ENCODE measurements at places on chromosomes 5 and 9.

GRCh38 chr5:120479066-120479465, 15.0 kb downstream of the PRR16 start:
- DNase-seq = peak; percentile 36

GRCh38 chr5:35202319-35203111, 27.8 kb downstream of the PRLR start:
- DNase-seq = peak; percentile 20

DNA sequence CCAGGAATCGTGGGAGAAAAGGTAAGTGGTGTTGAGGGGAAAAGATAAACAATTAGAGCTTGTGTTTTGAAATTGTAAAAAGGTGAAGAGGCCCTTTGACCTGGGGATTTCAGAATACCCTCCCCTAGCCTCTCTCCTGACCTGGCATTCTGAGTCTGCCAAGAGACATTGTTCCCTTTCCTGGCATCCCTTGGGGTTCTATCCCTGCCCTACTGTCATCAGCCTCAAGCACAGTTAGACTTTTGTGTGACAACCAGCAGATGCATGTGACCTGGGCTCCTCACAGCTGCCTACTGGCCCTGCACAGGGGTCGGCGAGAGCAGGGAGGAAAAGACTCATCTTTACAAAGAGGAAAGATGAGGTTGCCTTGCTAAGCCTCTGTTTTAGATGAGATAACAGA, 72.2 kb upstream of the ORM1 start:
- DNase-seq = no peak

- DNase-seq = no peak
Measured at GRCh38 chr5:157608972-157609565, 33.5 kb upstream of the ADAM19 start.

DNA sequence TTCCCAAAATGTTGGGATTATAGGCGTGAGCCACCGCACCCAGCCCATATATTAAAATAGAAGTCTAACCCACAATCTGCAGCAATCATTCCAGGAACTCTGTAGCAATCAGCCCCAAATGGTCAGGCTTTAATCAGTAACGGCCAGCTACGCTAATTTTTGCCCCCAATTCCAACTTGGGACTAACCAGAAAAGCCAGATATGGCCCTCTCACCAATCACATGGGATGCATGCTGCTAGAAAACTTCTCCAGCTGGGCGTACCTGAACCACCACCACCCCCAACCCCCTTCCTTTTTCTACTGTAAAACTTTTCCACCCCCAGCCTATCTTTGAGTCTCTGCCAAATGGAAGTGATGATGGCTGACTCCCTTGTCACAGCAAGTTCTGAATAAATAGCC, 4.1 kb downstream of the SUSD1 start:
- no peak for DNase-seq

GRCh38 chr5:170960567-170960966, 98.7 kb downstream of the RANBP17 start:
- DNase-seq = no peak

- DNase-seq = peak; percentile 21
Measured at GRCh38 chr5:137605411-137605810, 106.3 kb upstream of the SPOCK1 start.

DNA sequence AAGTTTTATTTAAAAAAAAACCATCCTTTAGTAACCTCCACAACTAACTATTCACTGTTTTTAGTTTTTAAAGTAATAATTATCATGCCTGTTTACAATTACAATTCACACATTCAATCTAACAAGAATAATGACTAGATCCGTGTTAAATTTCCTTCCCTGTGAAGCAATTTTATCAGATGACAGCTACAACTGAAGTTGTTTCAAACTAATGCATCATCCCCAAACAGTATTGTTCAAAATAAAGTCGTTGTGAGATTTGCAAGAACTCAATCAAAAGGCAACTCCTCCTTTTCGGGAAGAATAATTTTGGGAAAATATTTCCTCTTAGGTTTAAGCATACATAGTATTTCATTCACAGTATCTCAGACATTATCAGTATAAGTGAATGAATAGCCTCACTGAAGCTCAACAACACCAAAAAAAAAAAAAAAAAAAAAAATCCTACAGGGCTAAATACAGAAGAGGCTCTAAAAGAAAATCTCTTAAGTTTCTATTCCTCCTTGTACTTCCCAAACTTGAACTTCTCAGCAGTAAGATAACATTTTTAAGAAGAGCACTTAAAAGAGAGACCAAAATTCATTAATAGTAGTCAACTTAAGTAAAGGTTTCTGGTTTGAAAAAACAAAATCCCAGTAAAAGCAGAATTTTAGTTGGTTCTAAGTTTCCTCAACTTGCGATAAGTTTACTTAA, 9.4 kb downstream of the C9orf72 start:
- DNase-seq = no peak

DNA sequence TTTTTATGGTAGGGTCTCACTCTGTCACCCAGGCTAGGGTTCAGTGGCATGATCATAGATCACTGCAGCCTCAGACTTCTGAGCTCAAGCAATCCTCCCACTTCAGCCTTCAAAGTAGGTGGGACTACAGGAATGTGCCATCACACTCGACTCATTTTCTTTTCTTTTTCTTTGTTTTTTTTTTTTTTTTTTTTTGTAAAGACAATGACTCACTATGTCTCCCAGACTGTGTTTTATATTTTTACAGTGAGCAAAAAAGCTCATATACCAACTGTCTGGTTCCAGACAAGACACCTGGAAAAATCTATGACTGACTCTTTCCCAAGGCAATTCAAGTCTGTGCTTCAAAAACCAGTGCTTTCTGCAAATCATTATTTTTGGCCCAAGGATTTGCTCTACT, 10.8 kb upstream of the FOXD1 start:
- peak; percentile 71 for DNase-seq

DNA sequence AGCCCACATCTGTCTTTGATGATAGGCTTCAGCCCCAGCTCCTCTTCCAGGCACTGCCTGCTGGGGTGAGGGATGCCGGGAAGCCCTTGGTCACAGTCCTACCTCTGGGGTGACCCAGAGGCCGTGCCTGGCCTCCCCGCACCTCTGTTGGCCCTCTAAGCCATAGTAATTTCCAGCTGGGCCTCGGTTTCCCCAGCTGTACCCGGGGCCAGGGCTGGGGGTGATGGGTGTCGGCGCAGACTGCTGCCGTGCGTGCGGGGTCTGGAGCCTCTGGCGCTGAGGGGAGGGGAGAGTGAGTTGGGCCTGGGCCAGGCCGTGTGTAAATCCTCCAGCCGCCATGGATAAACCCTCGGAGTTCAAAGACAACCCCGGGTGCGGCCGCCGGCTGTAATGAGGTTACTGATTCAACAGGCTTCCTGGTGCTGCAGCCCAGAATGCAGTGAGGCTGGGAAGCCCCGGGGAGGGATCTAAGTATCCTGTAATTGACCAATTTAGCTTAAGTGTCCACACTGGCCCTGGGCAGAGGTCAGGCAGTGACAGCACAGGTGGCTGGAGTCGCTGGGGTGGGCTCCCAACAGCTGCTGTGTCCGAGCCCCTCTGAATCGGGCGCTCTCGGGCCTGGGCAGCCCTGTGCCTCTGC, 7.1 kb downstream of the RXRA start:
- DNase-seq = no peak

- DNase-seq = peak; percentile 67
Measured at GRCh38 chr5:175814691-175815090, 56.7 kb upstream of the CPLX2 start.

DNA sequence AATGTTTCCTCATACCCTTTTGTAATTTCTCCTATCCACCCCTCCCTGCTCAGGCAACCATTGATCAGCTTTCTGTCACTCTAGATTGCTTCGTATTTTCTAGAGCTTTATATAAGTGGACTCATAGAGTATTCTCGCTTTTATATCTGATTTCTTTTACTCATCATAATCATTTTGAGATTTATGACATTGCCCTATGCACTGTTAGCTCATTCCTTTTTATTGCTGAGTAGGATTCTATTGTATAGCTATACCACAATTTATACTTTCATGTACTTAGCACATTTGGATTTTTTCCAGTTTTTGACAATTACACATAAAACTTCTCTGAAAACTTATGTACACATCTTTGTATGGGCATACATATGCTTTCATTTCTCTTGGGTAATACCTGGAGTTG, 68.9 kb downstream of the MEGF10 start:
- no peak for DNase-seq

DNA sequence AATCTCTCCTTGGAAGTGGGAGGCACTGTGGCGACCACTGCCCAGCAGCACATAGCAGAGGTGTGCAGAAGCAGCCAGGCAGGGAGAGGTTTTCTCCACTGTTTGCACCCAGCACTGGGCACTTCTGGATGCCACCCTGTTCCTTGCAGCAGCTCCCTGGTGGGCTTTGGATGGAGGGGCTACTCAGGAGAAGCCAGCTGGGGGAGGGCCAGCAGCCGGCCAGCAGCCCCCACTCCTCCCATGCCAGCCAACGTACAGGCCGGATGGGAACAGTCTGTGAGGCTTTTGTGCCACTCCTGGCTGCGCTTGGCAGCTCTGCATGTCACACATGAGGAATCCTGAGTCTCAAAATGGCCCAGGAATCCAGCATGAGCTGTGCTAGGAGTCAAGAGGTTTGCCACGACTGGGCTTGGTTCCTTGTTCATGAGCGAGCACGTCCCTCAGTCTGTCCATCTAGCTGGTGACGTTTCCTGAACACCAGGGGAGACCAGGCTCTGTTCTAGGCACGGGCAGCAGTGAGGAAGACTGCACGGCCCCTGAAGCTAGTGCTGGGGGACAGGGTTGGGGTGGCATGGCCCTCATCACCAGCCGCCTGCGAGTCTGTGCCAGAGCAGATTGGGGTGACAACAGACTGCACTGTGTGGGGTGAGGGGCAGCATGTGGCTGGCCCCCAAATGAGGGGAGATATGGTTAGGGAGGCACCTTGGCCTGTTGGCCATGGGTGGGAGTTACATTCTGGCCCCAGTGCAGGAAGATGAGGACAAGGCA, 10.1 kb downstream of the PHF2 start:
- no peak for DNase-seq

DNA sequence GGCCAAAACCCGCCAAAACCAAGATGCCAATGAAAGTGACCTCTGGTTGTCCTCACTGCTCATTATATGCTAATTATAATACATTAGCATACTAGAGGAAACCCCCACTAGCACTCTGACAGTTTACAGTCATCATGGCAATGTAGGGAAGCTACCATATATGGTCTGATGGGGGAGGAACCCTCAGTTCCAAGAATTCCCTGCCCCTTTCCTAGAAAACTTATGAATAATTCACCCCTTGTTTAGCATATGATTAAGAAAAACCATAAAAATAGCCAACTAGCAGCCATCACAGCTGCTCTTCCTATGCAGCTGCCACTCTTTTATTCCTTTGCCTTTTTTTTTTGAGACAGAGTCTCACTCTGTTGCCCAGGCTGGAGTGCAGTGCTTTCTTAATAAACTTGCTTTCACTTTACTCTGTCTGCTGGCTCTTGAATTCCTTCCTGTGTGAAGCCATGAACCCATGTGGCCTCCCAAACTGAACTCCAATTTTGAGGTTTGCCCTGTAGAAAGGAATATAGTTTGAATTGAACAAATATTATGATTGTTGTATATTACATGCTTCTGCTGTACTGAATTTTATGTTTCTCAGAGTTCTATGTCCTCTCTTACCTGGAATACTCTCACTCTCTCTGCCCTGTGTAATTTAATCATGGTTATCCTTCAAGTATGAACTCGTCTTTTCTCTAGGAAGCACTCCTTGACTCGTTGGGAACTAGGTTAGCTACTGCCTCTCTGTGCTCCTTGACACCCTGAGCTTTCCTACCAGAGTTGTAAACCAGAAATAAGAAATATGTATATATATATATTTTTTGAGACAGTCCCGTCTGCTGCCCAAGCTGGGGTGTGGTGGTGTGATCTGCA, 59.8 kb downstream of the KIAA1958 start:
- peak; percentile 70 for DNase-seq

DNA sequence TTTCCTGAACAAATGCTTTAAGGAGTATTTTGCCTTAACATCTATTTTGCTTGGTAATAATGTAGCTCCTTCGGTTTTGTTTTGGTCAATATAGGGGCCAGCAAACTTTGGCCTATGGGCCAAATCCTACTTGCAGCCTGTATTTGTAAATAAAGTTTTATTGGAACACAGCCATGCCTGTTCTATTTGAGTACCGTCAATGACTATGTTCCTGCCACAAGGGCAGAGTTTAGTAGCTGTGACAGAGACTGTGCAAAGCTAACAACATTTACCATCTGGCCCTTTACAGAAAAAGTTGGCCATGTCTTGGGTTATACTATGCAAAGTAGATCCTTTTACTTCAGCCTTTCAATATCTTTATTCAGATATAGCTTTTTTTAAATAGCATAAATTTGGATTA, 113.4 kb downstream of the NR3C1 start:
- no peak for DNase-seq

- no peak for DNase-seq
Measured at GRCh38 chr9:104972242-104972866, 44.4 kb upstream of the ABCA1 start.

DNA sequence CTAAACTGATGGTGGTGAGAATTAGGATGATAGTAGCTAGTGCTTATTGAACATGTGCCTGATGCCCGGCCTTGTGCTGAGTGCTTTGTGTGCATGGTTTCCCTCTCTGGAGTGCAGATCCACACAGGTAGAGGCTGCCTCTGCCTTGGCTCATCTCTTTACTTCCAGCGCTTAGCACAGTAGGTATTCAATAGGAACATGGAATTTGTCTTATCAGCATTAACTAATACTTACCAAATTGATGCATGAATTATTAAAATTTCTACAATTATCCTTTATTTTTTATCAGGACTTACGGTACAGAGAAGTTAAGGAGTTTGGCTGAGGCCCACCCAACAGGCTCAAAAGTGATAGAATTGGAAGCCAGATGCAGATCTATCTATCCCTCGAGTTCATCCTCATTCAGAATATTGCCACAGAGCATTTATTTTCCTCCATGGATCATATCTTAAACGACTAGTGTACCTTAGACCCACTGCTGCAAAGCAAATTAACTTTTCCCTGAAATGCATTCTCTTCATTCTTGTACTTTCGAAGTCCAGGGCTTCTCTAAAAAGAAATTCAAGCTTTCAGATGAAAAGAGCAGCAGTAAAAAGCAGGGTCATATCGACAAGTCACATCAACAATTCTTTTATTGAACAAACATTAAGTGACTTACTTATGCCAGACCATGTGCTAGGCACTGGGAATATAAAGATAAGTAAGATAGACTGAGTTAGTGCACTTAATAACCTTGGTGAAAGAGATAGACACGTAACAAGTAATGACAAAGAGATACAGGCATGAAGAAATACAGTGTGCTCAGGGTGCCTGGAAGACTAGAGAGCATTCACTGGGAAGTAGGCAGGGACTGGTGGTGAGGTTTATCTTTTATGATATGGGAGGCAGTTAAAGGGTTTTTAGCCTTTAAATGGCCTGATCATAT, 290.0 kb downstream of the ARRDC3 start:
- DNase-seq = no peak
